ENCODE measurements at places on chromosomes 7 and 10.

GRCh38 chr10:78829565-78829964 is 239.2 kb upstream of the ZMIZ1 start:
- DNase-seq = no peak

DNA sequence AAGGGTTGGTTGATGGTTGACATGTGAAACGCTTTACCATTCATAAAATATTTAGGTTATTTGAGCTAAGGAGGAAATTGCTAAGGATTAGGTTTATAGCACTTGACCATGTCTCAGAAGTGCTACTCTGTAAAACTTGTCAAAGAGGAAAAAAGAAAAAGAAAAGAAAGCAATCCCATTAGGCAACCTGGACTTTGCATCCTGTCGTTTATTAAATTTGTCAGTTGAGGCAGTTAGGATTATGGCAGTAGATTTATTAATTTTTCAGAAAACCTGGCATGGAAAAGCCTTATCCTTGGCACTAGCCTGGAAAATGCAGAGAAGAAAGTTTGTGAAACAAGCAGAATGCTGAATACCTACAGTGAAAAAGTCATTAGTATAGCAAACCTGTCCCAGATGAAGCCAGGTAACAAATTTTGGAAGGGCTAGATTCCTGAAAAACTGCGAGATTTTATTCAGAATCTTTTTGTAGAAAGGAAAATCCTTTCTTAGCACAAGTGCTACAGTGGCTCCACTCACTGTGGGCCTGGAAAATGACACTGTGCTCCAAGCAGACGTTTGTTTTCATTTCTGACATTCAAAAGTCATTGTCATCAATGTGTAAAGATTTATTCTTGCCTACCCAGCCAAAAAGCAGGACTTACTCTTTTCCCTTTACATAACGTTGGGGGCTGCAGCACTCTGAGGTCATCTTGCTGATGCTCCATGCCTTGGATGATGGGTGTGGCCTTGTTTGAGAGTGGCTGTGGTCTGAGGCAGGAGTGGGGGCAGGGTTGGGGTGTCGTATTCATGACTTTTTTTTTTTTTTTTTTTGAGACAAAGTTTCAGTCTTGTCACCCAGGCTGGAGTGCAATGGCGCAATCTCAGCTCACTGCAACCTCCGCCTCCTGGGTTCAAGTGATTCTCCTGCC is 664.9 kb downstream of the SUGCT start:
- no peak for DNase-seq

DNA sequence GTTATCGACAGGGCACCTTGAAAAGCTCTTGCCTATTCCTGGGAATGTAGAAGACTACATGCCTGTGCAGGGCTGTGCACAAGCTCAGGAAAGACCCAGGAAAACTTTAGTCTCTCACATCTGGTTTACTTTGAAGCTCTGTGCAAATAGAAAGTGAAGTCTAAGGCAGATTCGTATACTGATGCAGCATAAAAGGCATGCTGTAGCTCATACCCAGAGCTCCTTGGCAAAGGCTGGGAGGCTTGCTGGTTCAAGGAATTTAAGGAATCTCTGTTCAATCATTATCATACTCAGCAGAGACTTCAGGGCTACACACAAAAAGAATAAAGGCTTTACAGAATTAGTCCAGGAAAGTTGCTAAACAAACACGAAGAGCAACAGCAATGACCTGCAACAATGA is 192.0 kb downstream of the OTUD1 start:
- no peak for DNase-seq

- no peak for DNase-seq
Measured at GRCh38 chr7:66142996-66143395, 28.3 kb downstream of the CRCP start.

DNA sequence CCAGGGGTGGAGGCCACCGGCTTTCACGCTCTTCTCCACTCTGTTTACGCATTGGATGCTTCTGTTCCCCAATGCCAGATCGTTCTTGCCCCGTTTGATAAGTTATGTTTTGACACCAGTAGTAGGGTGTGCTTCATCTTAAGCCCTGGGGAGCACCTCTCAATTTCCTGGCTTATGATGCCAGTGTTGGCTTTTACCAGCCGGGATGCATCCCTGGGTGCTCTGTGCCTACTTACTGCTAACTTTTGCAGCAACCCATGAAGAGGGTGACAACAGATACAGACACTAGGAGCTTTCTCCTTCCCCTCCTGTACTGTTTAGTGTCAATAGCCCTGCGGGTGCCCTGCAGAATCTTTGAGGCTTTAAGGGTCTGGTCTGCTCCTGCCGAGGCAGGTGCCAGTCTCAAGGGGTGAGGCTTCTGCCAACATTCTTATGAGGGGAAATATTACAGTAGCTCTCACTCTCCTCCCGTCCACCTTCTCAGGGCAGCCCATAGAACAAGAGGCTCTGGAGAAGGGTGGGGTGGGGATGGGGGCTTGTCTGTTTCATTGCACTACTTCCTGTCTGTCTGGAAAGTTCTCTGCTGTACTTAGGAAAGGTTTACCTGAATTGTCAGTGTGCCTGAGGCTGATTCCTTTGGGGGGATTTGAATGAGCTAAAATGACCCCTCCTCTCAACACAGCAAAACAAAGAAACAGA is 23.3 kb downstream of the ADCY1 start:
- DNase-seq = no peak

Data from glutamatergic neuron (in vitro differentiated cells).